GM03348 (cell line): ENCODE measurements at places on chromosomes 16 and 17.

DNA sequence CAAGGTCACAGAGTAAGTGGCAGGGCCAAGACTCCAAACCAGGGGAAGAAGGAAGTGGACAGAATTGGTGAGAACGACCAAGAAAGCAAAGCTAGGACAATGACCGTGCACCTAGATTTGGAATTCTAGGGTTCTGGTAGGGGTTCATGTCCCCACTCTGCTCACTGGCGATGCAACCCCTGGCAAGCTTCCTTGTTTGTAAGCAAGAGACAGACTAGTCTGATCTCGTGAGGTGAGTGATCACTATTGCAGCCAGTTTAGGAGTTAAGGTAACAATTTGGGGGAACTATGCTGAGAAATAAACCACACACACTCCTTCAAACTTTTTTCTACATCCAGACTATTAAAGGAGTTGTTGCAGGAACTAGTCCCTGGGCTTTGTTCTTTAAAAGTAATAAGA lies 48.1 kb downstream of the XPO6 start:
- no peak for DNase-seq

GRCh38 chr16:56331915-56332314 lies 93.4 kb downstream of the AMFR start:
- no peak for DNase-seq

DNA sequence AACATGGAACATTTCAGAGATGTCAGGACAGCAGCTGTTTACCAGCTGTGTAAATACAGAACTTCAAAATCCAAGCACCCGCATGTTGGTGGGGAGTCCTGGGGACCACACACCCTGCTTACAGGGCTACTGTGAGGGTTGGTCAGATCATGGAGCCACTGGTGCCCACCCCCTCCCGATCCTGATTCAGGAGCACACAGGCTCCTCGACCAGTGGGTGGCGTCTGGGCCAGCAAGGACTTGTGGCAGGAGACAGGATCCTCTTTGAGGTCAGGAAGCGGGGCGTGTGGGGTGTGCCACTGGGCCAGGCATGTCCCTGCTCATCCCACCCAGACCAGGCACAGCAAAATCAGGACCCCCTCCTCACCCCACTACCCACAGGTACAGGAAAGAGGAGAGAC lies 83.6 kb downstream of the SDK2 start:
- no peak for DNase-seq

DNA sequence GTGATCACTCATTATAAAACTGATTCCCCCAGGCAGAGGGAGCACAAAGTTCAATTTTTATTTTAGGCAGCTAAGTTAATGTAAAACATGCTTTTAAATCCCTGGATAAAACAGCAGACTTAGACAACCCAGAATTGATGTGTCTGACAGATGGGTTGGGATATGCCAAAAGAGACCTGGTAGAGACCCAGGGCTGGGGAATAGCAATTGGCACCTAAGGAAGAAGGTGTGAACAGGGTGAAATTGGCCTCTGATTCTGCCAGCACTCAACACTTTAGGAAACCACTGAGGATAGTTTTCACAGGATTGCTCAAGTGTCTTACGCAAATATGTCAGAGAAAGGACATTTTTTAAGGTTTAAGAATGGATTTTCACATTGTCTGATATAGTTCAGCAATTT lies 938.2 kb upstream of the CDH8 start:
- DNase-seq, result no peak

DNA sequence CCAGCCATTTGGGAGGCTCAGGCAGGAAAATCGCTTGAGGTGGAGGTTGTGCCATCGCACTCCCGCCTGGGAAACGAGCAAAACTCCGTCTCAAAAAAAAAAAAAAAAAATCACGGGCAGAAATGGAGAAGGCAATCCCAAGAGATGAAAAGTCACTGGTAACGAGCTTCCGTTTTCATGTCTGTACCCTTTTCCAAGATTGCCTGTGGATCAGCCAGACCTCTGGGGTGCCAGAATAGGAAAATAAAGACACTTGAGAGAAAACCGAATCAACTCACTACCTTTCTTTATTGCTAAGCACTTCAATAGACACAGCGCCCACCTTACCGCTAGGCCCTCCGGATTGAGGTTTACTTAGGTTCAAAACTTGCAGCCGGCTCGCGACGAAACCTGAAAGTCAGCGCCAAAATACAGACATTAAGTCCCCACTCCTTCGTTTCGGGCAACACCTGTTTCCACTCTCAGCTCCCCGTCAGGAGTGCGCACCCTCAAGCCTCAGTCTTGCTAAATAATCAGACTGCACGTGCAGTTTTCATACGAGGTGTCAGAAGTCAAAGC lies 970 bp upstream of the TRAF7 start:
- DNase-seq, result no peak

DNA sequence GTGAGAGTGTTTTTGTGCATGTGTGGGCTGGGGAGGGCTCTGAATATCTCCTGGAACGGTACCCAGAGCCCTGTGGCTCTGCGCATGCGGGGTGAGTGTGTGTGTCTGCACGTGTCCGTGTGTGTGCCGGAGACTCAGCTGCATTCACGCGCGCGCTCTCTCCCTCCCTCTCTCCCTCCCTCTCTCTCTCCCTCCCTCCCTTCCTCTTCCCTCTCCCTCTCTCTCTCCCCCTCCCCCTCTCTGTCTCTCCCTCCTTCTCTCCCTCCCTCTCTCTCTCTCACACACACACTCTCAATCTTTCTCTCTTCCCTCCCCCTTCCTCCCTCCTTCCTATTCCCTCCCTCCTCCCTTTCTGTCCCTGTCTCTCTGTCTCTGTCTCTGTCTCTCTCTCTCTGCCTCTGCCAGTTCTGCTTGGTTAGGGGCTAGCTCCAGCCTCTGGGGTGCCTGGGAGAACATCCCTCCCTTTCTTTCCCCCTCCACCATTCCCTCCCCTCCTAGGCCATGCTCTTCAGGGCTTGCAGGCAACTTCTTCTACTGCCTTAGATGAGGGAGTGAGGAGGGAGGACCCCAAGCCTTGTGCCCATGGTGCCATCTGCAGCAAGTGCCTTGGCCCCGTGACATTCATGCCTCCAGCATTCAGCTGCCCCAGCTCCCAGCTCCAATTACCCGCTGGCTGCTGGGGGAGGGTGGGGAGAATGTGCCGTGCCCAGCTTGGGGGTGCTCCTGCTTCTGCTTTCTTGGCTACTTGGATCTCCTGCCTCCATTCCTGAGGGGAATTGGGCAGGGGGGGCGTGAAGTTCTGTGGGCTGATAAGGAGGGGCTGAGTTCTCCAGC lies 6.4 kb downstream of the THRA start:
- DNase-seq, result peak; percentile 87

DNA sequence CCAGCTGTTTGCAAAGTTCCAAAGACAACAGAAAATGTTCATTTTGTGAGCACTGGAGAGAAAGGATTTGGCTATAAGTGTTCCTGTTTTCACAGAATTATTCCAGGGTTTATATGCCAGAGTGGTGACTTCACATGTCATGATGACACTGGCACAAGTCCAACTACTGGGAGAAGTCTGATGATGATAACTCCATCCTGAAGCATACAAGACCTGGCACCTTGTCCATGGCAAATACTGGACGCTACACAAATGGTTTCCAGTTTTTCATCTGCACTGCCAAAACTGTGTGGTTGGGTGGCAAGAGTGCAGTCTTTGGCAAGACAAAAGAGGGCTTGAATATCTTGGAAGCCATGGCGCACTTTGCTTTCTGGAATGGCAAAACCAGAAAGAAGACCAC lies 385.0 kb downstream of the CDH11 start:
- no peak for DNase-seq

DNA sequence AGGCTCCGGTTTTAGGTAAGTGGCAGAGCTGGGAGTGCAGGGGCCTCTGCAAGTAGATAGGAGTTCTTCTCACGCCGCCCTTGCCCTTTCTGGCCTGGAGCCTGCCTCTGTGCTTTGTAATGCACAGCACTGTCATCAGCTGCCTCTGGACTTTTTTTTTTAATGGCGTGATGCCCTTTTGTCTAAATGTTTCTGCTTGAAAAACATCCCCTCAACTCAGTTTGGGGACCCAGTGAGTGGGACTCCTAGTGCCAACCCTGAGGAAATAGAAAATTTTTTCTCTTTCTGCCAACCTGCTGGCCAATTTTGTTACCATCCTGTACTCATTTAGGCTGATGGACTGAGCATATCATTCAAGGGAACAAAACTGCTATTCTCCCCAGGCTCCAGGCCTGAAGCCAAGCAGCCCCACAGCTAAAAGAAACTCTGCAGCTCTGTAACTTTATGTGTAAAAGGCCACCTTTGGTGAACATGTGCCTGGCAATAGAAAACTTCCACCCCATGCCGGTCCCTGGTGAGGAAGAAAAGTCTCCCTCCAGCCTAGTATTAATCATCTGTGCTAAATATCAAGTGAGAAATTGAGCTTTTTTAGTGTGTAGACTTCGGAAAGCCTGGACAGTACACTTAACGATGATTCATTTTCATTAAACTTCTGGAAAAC lies 22.5 kb downstream of the SLC6A2 start:
- DNase-seq, result no peak

- no peak for DNase-seq
Measured at GRCh38 chr16:83059237-83059636, 432.5 kb downstream of the CDH13 start.
